ENCODE measurements at places on chromosomes 12 and 14. TPM values are rescaled to one million over a fixed set of nuclear protein-coding genes. Genes with fewer than 3 reads are reported as not detected.
A peak's percentile ranks its signal among the peaks of the same experiment; 100 is the strongest.

The OS9 gene
- 258 TPM for total RNA-seq

GRCh38 chr14:76396714-76397187 lies 20.8 kb downstream of the ESRRB start:
- H3K4me3 ChIP-seq: no peak overlapping the region
- H3K36me3 ChIP-seq: no peaks in the 10 kb centered on the region
- no peaks in the 10 kb centered on the region for H3K4me1 ChIP-seq
- no peak overlapping the region for H3K27ac ChIP-seq

DNA sequence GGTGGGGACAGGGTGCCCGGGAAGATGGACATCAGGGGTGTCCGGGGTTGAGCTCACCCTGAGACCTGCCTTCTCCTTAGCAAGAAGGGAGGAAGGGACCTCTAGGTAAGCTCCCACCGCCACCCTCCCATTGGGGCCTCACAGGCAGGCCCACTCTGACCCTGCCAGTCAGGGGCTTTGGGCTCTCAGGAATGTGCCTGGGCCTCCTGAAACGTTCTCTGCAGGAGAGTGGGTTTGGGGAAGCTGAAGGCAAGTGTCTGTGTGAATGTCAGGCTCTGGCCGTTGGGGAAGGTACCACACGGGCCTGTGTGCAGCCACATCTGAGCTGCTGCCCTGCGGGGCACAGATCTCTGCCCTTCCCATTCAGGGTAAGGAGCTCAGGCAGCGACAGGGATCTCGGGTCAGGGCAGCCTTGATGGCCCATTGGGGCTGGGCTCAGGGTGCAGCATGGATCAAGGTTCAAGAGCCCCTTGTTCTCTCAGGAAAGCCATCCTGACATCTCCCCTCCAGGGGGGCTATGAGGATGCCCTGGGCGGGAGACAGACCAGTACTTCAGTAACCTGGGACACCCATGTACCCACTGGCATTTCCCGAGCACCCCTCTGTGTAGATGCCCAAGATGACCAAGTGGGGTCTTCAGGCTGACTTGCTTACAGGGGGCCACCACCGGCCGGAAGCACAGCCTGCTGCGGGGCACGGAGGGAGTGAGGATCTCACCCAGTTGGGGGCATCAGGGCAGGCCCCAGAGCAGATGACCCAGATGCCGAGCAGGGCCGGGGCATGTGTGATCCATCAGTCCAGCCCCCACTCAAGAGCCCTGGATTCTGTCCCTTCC lies 29.7 kb downstream of the FAM222A start:
- no peak overlapping the region for H3K27ac ChIP-seq
- DNase-seq: no peak
- peaks cover 15% of the 10 kb centered on the region for H3K27me3 ChIP-seq
- H3K4me1 ChIP-seq: peaks cover 28% of the 10 kb centered on the region
- no peak overlapping the region for H3K4me3 ChIP-seq

The GPR162 gene
- total RNA-seq: not detected

- DNase-seq: peak; percentile 8
- no peaks in the 10 kb centered on the region for H3K4me1 ChIP-seq
- no peak overlapping the region for H3K4me3 ChIP-seq
- peak overlapping the region; percentile 27 for H3K27ac ChIP-seq
- H3K27me3 ChIP-seq: no peaks in the 10 kb centered on the region
Measured at GRCh38 chr12:57368349-57369095, 62.3 kb downstream of the R3HDM2 start.

The PTHLH gene
- total RNA-seq: 1.3 TPM

DNA sequence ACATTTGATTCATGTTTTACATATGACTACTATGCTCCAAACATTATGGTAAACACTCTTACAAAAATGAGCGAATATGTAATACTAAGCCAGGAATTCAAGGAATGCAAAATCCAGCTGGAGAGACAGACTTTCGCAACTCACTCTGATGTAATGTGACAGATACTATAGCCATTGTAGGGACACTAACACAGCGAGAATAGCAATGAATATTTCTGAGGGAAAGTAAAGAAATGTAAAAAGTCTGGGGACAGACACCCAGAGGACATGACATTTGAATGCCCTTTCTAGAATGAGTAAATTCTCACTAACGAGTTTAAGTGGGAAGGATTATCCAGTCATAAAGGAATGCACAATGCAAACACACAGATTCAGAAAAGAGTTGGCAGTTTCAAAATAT lies 121.9 kb downstream of the PIK3C2G start:
- H3K27ac ChIP-seq: peak overlapping the region; percentile 73
- peak overlapping the region; percentile 17 for H3K4me3 ChIP-seq
- H3K4me1 ChIP-seq: peaks cover 21% of the 10 kb centered on the region
- no peaks in the 10 kb centered on the region for H3K27me3 ChIP-seq

DNA sequence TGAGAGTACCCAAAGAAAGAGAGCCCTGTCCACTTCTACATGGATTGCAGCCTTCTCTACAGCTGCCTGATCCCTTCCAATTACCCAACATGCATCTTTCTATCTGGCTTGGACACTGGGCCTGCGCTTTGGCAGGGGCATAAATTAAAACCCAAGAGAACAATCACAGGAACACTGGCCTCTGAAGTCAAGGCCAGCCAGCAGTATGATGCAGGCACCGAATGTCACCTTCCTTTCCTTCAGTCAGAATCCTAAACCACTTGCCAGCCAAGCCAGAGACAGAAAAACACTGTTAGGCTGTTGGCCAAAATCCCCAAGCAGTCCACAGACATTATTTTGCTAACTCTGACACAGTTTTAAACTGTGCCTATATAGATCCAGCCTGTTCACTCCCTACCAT lies 113.7 kb downstream of the DUSP6 start:
- H3K27me3 ChIP-seq: no peaks in the 10 kb centered on the region
- no peak for DNase-seq
- peaks cover 9% of the 10 kb centered on the region for H3K36me3 ChIP-seq
- peak overlapping the region; percentile 10 for H3K27ac ChIP-seq
- no peak overlapping the region for H3K4me3 ChIP-seq

- peaks cover 8% of the 10 kb centered on the region for H3K27me3 ChIP-seq
- no peak for DNase-seq
- peaks cover 12% of the 10 kb centered on the region for H3K4me1 ChIP-seq
- no peak overlapping the region for H3K4me3 ChIP-seq
- no peaks in the 10 kb centered on the region for H3K36me3 ChIP-seq
Measured at GRCh38 chr12:52524241-52524897, 4.2 kb upstream of the KRT5 start.

DNA sequence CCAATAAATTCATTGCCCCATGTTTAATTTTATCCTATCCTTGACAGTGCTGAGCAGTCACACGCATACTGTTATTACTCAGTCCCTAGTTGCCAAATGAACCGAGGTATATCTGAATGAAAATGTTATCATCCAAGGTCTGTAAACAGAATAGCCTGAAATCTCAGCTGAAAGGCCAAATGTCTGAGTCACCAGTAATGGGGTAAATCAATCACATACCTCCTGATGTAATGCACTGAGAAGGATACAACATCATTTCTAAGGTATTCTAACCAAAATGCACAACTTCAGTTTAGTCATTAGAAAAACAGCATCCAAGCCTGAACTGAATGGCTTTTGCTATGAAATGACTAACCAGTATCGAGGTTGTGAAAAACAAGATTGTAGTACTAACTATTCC lies 228.6 kb downstream of the DPF3 start:
- peak; percentile 36 for DNase-seq
- peaks cover 33% of the 10 kb centered on the region for H3K4me1 ChIP-seq
- H3K36me3 ChIP-seq: no peaks in the 10 kb centered on the region
- H3K4me3 ChIP-seq: peak overlapping the region; percentile 42
- H3K27ac ChIP-seq: peak overlapping the region; percentile 77

The LRFN5 gene
- not detected for total RNA-seq

The TAC3 gene
- not detected for total RNA-seq

The SLC17A8 gene
- not detected for total RNA-seq

- no peaks in the 10 kb centered on the region for H3K27me3 ChIP-seq
- no peak overlapping the region for H3K4me3 ChIP-seq
- no peak for DNase-seq
- H3K36me3 ChIP-seq: peaks cover 58% of the 10 kb centered on the region
- peaks cover 10% of the 10 kb centered on the region for H3K4me1 ChIP-seq
Measured at GRCh38 chr12:108653082-108653516, 19.4 kb upstream of the SELPLG start.

DNA sequence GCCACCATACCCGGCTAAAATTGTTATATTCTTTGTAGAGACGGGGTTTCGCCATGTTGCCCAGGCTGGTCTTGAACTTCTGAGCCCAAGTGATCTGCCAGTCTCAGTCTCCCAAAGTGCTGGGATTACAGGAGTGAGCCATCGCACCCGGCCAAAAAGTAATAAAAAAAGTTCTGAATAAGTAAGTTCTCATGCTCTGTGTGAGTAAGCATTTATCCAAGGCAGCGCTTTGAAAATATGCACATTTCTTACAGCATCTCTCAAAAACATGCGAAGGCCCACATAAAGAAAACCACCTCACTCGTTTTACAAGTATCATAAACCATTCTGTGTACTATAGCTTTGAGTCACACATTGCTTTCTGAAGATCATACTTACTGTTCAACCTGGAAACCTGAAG lies 8.6 kb downstream of the GIT2 start:
- H3K27me3 ChIP-seq: no peaks in the 10 kb centered on the region
- DNase-seq: no peak
- no peaks in the 10 kb centered on the region for H3K4me1 ChIP-seq
- peaks cover 17% of the 10 kb centered on the region for H3K36me3 ChIP-seq
- no peak overlapping the region for H3K4me3 ChIP-seq
- H3K27ac ChIP-seq: no peak overlapping the region

- no peaks in the 10 kb centered on the region for H3K36me3 ChIP-seq
- DNase-seq: no peak
- no peaks in the 10 kb centered on the region for H3K4me1 ChIP-seq
- no peak overlapping the region for H3K4me3 ChIP-seq
- no peak overlapping the region for H3K27ac ChIP-seq
- H3K27me3 ChIP-seq: peaks cover 37% of the 10 kb centered on the region
Measured at GRCh38 chr12:107864235-107864634, 89.7 kb downstream of the ASCL4 start.

The ZFYVE26 gene
- total RNA-seq: 22.5 TPM

The RNASE3 gene
- total RNA-seq: not detected

GRCh38 chr14:105999361-106000028 lies 473.1 kb downstream of the TMEM121 start:
- H3K27ac ChIP-seq: no peak overlapping the region
- DNase-seq: peak; percentile 37
- no peaks in the 10 kb centered on the region for H3K36me3 ChIP-seq
- no peak overlapping the region for H3K4me3 ChIP-seq

The HOXC4 gene
- total RNA-seq: 0.57 TPM

GRCh38 chr12:5630726-5631125 lies 198.8 kb downstream of the NTF3 start:
- no peak overlapping the region for H3K4me3 ChIP-seq
- no peaks in the 10 kb centered on the region for H3K36me3 ChIP-seq
- peaks cover 58% of the 10 kb centered on the region for H3K27me3 ChIP-seq
- no peak overlapping the region for H3K27ac ChIP-seq

DNA sequence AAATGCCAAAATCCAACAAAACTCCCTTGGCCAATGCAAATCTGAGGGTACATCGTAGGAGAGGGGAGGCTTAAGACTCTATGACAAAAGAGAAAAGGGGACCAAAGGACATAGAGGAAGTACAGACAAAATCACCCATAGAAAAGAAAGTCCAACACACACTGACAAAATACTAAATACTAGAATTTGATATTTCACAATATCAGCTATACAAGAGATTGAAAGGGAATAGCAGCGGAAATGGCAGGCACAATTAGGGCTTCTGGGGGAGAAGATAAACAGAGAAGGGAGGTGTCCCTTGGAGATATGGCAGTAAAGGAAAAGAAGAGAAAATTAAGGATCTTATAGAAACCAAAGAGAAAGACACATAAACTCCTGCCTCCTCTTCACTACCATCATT lies 29.0 kb downstream of the ATP2B1 start:
- no peaks in the 10 kb centered on the region for H3K27me3 ChIP-seq
- peaks cover 15% of the 10 kb centered on the region for H3K4me1 ChIP-seq
- H3K4me3 ChIP-seq: no peak overlapping the region
- H3K27ac ChIP-seq: peak overlapping the region; percentile 11
- H3K36me3 ChIP-seq: no peaks in the 10 kb centered on the region

GRCh38 chr14:103201801-103202200 lies 78.5 kb downstream of the TNFAIP2 start:
- H3K4me3 ChIP-seq: no peak overlapping the region
- no peak overlapping the region for H3K27ac ChIP-seq
- H3K27me3 ChIP-seq: no peaks in the 10 kb centered on the region
- H3K36me3 ChIP-seq: peaks cover 4% of the 10 kb centered on the region
- peaks cover 10% of the 10 kb centered on the region for H3K4me1 ChIP-seq

DNA sequence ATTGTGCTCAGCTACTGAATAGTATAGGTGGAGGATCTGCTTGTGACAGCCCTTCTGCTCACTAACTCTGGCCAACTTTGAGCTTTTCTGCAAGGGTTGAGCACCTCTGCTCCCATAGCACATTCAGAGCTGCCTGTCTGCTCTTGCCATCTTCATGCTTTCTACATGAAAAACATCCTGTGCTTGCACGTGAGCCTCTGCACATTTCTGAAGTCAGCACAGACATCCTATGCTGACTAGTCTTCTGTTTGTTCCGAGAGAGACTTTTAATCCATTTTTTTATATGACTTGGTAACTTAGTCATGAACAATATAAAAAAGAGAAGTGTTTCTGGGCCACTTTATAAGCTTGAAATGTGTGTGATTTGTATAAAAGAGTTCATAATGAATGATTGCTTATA lies 969.3 kb downstream of the TMTC2 start:
- H3K4me3 ChIP-seq: no peak overlapping the region
- DNase-seq: no peak
- H3K27me3 ChIP-seq: no peaks in the 10 kb centered on the region
- H3K27ac ChIP-seq: no peak overlapping the region

The FLRT2 gene
- not detected for total RNA-seq

GRCh38 chr14:67644428-67644827 lies 24.7 kb downstream of the ARG2 start:
- H3K27ac ChIP-seq: no peak overlapping the region
- peaks cover 7% of the 10 kb centered on the region for H3K36me3 ChIP-seq
- no peaks in the 10 kb centered on the region for H3K4me1 ChIP-seq
- no peak overlapping the region for H3K4me3 ChIP-seq
- DNase-seq: no peak

The FBLN5 gene
- 0.39 TPM for total RNA-seq

DNA sequence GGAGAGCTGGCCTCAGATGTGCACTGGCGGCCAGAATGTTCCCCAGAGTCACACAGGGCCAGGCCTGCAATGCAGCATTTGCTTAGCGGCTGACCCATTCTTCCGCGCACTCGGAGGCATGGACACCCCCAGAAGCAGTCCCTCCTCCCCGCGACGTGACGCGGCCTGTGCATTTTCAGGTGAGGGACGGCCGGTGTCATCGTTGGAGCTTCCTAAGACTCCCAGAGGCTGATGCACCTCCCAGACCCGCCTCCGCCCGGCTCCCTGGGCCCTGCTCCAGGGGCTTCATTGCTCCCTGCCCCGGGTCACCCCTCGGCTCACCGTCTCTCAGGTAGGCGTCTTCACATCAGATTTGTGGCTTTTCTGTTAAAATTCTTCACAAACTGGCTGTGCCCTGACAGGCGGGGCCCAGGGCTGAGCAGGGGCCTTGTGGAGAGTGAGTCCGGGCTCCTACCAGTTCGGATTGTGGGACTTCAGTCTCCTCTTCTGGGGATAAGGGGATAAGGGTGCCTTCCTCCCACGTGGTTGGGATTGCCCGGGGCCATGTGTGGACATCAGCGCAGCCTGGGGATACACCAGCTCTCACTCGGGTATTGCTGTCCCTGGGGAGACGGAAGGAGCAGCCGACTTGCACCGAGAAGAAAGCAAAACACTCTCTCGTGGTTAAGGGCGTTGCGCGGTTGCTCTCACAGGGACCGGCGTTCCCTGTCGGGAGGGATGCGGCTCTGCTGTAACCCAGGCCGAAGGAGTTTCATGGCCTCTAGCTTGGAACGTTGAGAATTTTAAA lies 249.1 kb downstream of the ADGRD1 start:
- peaks cover 23% of the 10 kb centered on the region for H3K27me3 ChIP-seq
- H3K36me3 ChIP-seq: no peaks in the 10 kb centered on the region
- H3K27ac ChIP-seq: no peak overlapping the region
- H3K4me1 ChIP-seq: no peaks in the 10 kb centered on the region
- no peak for DNase-seq
- no peak overlapping the region for H3K4me3 ChIP-seq
